ENCODE measurements at places on chromosomes 11 and 22. TPM values are rescaled to one million over a fixed set of nuclear protein-coding genes. Genes with fewer than 3 reads are reported as not detected.

TCN1 gene
- 0.29 TPM for total RNA-seq

DNA sequence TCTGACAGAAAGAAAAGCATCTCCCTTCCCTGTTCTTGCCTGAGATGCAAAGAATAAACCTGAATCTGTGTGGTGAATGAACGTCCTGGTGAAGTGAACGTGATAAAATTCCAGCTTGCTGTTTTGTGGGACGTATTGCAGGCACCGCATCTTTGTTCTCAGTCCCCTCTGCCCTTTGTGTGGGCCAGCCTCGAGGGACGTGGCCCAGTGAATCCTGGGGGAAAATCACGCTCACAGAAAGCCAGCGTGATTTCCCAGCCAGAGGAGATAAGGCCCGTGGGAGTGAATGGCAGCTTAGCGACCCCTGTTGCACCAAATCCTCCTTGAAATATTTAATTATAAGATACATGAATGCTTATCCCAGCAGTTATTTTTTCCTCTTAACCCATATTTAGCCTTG lies 129.1 kb downstream of the COMMD9 start:
- no peak for DNase-seq

DNA sequence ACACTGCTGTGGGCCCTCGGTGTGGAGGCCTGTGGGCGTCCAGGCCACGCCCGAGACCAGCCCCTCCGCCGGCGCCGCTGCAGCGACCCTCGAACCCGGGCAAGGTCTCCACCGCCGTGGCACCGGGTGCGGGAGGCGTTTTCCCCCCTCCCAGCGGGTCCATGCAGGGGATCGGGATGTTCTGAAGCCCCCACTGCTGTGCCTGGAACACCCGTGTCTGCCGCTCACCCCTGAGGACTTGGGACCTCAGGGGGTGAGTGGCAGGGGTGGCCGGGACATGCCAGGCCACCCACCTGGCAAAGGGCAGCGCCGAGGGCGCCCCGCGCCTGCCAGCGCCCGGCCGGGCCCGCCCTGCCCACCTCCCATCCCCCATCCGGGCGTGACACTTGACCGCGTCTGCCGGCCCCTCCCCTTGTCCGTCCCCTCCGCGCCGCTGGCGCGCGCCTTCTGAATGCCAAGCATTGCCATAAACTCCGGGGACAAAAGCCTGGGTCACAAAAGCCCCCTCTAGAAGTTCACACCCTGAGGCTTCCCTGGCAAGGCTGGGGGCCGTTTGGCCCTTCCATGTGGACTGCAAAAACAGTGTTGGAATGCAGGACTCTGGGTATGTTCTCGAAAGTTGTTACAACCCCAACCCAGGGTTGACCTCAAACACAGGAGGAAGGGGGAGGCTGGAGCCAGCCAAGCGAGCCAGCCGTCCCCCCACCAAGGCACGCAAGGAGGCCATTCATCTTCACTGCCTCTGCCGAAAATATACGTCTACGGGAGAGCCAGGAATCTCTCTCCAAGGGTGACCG lies 819 bp upstream of the KCNQ1OT1 start:
- peak; percentile 40 for DNase-seq

- DNase-seq: no peak
Measured at GRCh38 chr22:19675428-19675827, 38.9 kb upstream of the SEPTIN5 start.

DNA sequence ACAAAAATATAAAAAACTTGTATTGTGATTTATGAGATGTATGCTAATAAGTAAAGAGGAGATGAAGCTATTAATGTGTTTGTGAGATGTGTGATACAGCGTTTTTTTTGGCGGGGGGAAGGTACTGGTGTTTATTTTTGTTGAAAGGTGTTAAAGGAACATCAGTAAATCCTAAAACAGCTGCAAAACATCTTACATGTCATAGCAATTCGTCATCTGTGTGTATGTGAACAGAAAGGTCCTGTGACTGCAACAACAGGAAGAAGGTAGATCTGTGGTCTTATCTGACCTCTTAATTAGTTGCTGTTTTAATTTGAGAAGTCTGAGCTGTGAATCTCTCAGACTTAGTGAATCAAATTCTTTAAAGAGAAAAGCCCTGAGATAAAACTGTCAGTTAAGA lies 1041.1 kb downstream of the JRKL start:
- DNase-seq: no peak

MMP12 gene
- total RNA-seq: not detected

DNA sequence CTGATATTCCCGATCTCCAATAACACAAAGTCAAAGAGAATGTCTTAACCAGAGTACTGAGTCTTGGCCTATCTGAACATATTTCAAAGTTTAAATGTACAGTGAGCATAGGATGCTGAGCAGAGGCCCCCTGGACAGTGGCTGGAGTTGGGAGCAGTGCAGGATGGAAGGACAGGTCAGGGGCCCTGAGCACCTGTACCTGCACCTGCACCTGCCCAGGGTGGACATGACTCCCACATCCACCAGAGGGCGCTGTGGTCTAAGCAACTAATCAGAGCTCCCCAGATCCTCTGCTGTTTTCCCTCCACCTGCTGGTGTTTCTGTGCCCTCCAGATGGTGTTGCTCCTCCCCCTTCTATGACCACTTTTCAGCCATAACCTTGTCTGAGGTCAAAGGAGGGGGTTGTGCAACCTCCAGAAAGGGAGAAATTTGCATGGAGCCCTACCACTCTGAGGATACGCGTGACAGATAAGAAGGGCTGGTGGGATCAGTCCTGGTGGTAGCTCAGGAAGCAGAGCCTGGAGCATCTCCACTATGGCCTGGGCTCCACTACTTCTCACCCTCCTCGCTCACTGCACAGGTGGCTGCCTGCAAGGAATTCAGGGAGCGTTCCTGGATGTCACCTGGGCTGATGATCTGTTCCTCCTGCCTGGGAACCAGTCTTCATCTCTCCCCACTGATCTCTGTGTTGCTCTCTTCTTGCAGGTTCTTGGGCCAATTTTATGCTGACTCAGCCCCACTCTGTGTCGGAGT lies 49.1 kb upstream of the VPREB1 start:
- peak; percentile 27 for DNase-seq

- no peak for DNase-seq
Measured at GRCh38 chr11:47906066-47906465, 57.9 kb upstream of the NUP160 start.

- no peak for DNase-seq
Measured at GRCh38 chr22:19360862-19361261, 69.3 kb upstream of the CLTCL1 start.

UBQLN3 gene
- total RNA-seq: not detected

ADAMTS8 gene
- not detected for total RNA-seq

- DNase-seq: no peak
Measured at GRCh38 chr11:11989774-11990744, 18.4 kb downstream of the DKK3 start.

- DNase-seq: no peak
Measured at GRCh38 chr11:114880442-114880841, 202.1 kb downstream of the NXPE2 start.

DNA sequence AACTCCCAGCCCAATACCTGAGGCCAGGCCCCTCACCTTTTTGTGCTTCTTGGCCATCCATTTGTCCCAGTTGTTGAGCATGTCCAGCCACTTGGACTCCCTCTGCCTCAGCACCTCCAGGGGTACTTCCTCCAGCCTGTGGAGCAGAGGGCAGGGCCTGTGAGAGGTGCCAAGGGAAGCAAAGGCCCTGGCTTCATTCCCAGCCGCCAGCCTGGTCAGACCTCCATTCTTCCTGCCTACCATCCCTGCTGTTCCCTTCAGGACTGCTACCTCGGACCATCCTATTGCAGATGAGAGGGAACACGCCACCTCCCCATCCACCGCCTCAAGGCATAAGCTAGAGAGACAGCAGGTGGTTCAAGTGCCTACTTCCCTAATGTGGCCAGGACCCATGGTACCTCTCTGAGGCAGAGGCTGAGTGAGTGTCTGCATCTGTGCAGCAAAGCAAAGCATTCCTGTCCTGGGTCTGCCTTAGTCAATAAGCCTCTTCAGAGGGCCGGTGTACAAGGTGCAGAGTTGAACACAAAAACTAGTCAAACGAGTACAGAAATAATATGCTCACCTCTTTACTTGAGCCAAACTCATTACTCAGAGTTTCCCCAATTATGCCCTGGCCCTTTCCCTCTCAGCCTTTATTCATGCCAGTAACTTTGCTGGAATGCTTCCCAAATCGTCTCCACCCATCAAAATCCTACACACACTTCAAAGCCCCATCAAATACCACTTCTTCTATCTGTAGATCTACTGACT lies 15.4 kb upstream of the CASTOR1 start:
- peak; percentile 36 for DNase-seq

ZP1 gene
- 3.7 TPM for total RNA-seq

DNA sequence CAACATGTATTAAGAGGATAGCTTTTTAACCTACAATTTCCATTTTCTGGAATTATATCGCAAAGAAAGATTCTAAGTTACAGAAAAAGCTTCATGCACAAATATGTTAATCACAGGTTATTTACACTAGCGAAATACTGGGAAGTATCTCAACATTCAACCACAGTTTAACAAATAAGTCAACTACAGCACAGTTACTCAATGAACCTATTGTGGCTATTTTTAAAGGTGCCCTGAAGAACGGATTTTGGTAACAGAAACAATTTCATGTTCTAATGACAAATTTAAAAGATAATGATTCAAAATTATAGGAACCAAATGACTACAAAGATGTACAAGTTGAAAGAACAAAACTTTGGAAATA lies 51.2 kb downstream of the SYN3 start:
- no peak for DNase-seq

DNA sequence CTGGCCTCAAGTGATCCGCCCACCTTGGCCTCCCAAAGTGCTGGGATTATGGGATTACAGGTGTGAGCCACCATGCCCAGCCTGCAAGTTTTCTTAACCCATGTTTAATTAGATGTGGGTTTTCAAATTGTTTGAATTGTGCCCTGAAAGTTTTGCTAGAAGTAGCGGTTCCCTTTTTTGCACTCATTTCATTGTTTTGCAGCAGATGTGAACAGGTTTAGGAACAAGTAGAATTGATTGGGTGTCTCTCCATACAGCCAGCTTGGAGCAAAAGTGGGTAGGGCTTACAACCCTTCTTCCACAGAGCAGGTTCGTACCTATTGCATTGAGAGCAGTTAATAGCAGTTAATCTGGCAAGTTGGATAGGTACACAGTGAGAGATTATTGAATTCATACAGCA lies 16.1 kb downstream of the EWSR1 start:
- DNase-seq: no peak

DNA sequence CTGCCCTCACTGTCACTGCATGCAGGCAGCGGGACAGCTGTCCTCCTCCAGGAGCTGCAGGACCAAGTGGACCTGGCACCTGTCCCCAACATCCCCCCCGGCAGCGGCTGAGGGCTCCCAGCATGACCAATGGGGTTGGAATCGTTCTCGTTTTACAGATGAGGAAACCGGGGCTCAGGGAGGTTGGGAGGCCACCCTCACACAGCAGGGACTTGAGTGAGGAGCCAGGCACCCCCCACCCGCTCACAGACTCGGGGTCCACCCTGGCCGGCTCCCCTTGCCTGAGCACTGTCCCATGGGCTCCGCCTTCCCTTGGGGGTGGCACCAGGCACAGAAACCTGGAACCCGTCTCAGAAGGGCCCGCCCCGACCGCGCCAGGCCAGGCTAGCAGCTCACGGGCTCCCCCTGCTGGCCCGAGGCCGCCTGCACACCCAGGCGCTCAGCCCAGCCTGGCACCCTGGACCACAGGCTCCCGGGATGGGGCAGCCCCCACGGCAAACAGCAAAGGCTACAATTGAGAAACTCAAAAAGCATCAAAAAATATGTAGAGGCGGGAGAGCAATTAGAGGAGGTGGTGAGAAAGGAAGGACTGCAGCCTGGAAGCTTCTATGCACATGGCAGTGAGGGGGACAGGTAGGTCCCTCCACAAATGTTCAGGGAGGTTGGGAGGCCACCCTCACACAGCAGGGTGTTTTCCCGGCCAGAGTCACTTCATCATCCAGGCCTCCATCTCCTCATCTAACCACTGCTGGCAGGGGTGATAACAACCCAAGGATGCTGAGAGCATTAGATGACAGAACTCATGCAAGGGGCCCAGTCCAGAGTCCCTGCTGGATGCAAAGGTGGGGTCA lies 12.8 kb downstream of the MACROD1 start:
- DNase-seq: peak; percentile 39

DNA sequence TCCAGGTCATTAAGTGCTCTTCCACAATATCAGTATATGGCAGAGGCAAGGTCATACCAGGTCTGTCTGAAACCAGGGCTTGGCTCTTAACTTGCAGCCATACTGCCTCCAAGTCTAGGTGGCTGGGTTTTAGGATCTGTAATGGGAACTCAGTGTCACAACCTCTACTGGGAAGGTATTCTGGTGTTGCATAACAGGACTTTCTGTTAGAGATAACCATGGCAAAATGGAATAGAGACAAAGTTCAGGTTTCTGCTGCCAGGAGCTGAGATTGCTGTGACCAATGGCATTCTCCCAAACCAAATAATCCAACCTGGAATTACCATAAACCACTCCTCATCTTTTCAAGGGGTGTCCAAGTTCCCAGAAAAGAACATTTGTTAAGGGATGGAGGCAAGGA lies 6.8 kb upstream of the SAA1 start:
- DNase-seq: no peak

- DNase-seq: no peak
Measured at GRCh38 chr22:30598986-30599385, 7.3 kb upstream of the PES1 start.

SLC37A2 gene
- 153 TPM for total RNA-seq

MTCH2 gene
- total RNA-seq: 158 TPM

GRCh38 chr22:36224245-36224644 lies 15.1 kb downstream of the APOL2 start:
- DNase-seq: no peak

- DNase-seq: no peak
Measured at GRCh38 chr11:120184371-120184945, 26.4 kb upstream of the OAF start.

All from RPMI7951 (cell line).